ENCODE measurements at places on chromosomes 4 and X.

DNA sequence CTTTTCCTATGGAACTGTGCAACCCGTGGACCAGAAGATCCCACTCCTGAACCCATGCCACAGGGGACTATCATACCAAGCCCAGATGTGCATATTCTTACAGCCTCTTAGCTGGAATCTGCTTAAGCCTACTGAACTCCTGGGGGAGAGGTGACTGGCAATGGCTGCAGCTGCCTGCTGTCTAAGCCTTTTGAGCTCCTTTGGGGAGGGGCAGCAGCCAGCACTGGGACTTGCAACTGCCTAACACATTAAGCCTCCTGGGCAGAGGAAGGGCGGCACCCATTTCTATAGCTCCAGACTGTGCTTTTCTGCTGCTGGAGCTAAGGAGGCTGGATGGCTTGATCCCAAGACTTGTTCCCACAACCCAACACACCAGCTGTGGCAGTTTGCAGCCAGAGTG lies 117.9 kb upstream of the VEGFC start:
- no peak for DNase-seq

DNA sequence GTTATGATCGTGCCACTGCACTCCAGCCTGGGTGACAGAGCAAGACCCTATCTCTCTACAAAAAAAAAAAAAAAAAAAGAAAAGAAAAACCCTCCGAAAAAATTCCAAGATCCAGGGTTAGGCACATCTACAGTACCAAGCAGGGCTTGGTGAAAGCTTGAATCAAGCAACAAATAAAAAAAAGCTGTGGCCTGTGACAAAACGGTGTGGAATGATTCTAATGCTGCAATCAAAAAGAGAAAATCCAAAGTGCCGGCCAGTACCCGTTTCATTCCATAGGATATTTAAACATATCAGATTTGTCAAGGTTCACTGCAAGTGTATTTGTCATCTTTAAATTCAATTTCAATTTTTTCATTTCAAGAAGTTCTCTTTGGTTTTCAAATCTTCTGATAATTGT lies 20.5 kb downstream of the RWDD4 start:
- DNase-seq, result no peak

GRCh38 chr4:35102066-35102465 lies 1142.2 kb downstream of the ARAP2 start:
- DNase-seq, result no peak

DNA sequence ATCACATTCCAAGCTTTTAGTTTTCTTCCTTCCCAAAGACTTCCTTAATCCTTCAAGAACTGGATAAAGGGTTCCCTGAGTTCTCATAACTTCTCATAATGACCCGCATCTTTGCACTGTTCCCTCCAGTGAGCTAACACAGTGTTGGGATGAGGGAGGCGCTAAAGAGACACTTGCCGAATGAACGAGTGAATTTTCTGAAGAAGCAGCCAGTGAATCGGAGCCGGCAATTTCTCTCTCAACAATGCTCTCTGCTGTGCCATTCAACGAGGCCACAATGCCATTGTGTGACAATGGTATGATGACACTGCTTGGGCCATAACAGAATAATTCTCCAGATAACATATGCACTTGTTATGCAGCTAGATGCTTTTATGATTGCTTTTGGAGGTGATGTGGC lies 51.4 kb upstream of the ZFP42 start:
- no peak for DNase-seq

DNA sequence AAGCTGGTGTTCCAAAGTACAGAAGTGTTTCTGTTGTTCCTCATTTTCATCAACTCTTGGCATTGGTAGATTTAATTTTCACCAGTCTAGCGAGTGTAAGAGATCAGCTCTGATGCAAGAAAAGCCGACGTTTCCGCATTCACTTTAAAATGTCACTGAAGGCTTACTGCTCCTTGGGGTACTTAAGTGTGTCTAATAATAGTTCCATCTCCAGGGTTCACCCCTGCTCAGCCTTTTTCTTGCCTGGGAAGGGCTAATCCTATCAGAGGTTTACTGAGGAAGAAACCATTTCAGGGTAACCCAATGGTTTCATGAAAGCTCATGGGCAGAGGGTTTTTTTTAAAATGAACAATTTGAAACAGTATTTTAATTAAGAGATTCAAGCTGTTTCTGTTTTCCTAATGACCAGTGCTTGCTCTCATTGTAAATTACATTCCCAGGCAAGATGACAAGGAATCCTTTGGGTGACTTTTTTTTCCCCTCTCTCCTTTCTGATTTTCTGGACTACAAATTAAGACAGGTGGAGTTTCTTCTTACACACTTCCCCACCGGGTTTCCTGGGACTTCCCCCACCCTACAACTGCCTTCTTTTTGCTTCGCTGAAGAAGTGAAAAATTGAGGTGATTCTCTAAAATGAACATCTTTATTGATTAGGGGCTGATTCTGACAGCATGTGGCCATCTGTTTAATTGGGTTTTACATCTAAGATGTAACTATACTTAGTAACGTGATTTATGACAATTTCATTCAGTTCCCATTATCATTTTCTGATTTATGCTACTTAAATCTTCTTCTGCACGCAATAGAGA lies 78.7 kb upstream of the CBLL2 start:
- no peak for DNase-seq

GRCh38 chr4:143617994-143618679 lies 82.3 kb downstream of the FREM3 start:
- DNase-seq, result no peak

DNA sequence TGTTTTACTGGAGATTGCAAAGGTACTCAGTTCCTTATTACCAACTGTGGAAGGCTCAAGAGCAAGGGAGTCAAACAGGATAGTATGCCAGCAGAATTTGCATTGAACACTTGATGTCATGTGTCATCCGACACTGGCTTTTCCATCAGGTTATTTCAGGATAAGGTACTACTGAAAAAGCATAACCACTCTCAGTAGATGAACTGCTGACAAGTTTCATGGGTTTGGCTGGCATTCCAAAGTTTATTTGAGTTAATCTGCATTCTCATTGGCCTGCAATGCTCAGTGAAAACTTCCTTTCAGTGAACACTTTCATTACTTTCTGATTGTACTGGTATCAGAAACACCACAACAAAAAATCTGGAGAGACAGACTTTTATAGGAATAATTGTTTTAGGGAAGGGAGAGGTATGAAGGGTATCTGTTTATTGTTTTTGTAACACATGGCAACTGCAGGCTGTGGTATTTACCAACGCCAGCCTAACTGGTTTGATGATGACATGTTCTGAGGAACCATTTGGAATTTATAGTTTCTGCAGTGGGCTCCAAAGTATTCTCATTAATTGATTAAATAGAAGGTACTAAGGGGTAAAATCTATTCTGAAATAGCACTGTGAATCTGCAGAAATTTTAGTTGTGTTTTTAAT lies 345.7 kb upstream of the NR3C2 start:
- no peak for DNase-seq

GRCh38 chr4:80171656-80172055 lies 25.6 kb upstream of the PRDM8 start:
- DNase-seq, result no peak

GRCh38 chr4:49036528-49036927 lies 50.5 kb downstream of the CWH43 start:
- DNase-seq, result no peak

GRCh38 chr4:3387943-3388361 lies 53.8 kb upstream of the HGFAC start:
- DNase-seq, result no peak

- no peak for DNase-seq
Measured at GRCh38 chr4:98510757-98511517, 147.5 kb downstream of the TSPAN5 start.

GRCh38 chr4:165115301-165115700 lies 2.6 kb upstream of the TMEM192 start:
- DNase-seq, result no peak

DNA sequence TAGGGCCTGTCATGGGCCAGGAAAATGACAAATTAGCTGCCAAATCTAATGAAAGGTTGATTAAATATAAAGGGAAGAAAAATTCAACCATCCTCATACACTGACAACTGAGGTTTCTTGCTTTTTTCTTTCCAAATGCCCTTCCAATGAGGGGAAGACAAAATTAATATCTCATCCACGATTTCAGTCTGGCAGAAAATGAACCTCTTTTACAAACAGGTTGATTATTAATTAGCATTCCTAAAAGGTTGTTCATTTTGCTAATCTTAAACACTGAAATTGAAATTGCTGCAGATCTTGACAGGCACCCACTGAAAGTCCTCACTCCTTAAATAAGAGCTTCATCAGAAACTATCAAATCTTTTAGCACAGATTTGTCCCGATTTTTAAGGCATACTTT lies 45.5 kb downstream of the NPFFR2 start:
- DNase-seq, result no peak

GRCh38 chr4:37367901-37368300 lies 123.4 kb downstream of the NWD2 start:
- DNase-seq, result no peak

- no peak for DNase-seq
Measured at GRCh38 chr4:151471728-151472127, 62.8 kb downstream of the FHIP1A start.

- DNase-seq, result no peak
Measured at GRCh38 chr4:186957952-186958555, 234.4 kb upstream of the FAT1 start.

GRCh38 chrX:6856471-6856870 lies 291.0 kb upstream of the STS start:
- no peak for DNase-seq

GRCh38 chr4:150720973-150721518 lies 139.1 kb downstream of the MAB21L2 start:
- DNase-seq, result no peak

- no peak for DNase-seq
Measured at GRCh38 chrX:45502396-45502795, 301.7 kb upstream of the DIPK2B start.

DNA sequence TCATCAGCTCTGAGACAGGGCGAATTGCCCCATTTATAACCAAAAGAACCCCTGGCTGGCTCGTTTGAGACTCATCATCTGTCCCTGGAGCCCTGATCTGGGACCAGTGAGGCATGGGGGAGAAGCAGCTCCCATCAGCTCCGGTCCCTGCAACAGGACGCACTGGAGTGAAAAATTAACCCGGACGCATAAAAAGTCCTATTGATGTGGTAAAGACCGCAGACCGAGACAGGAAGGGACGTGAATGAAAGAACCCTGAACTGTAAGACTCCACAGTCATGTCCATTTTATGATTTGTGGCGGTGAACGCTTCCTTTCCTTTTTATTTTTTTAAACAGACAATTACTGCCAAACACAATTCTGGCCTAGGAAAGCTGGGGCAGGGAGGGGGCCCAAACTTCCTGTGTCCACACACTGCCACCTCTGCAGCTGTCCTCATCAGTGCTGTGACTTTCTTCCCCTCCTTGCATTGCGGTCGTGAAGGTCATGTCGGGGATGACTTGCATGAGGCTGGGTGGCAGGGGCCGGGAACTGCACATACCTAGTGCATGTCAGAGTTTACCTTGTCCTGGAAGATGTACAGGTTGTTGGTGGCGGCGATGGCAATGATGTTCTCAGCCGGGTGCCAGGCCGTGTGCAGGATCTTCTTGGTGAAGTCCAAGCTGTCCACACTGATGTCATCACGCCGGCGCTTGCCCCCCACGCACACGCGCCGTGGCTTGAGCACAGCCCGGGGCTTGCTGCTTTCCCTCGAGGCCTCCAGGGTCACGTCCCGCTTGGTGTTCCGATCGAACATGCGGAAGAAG lies 53.3 kb downstream of the WFS1 start:
- no peak for DNase-seq

DNA sequence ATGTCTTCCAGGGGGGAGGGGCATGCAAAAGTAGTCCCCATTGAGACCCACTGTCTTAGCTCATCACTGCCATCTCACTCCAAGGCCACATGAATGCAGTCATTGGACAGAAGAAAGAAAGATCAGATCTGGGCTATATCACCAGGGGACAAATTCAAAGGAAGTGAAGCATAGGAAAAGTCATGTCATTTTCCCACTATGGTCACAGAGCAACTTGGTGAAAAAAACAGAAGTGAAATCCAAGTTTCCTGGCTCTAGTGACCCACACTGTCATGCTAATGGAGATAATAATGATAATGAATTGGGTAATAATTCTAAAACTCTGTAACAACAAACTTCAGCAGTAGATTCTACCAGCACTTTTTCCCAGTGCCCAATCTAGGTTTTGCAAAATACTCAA lies 9.9 kb downstream of the LHFPL1 start:
- DNase-seq, result no peak

GRCh38 chrX:120739300-120739699 lies 109.4 kb upstream of the C1GALT1C1 start:
- no peak for DNase-seq

- DNase-seq, result peak; percentile 42
Measured at GRCh38 chr4:121706595-121707021, 9.8 kb upstream of the ANXA5 start.

- no peak for DNase-seq
Measured at GRCh38 chr4:161992317-161992716, 171.5 kb downstream of the FSTL5 start.

GRCh38 chr4:94334962-94335361 lies 7.7 kb downstream of the HPGDS start:
- no peak for DNase-seq

DNA sequence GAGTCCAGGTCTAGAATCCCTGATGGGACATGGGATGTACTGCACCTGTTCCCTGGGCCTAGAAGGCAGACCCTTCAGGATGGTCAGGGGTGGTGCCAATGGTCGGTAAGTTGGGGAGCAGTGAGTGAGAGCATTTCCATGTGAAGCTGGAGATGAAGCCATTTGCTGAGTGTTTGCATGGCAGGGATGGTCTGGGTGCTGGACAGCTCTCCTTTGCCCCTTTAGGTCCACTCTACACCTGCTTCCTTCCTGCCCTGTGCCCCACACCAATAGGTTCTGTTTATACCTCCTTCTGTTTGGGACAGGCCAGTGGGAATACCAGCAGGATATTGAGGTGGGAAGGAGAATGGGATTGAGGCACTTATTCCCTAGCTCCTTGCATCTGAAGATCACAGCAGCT lies 181.3 kb downstream of the STK32B start:
- no peak for DNase-seq

DNA sequence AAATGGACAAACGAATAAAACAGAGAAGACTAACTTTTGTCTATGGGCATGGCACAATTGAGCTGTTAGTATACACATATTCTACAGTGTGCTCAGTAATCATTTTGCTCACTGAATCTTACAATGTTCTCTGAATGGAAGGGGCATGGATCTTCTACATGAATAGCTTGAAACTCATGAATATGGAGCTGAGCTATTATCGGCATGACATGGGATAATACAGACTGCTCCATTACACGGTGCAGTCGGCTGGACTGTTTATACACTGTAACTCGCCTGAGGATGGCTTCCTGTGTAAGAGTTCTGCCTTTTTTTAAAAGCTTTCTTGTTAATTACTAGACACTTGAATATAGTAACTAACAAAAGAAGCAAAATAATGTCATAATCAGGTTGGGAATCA lies 368.5 kb upstream of the MAD2L1 start:
- no peak for DNase-seq

GRCh38 chr4:167897116-167897515 lies 195.2 kb upstream of the ANXA10 start:
- DNase-seq, result no peak

DNA sequence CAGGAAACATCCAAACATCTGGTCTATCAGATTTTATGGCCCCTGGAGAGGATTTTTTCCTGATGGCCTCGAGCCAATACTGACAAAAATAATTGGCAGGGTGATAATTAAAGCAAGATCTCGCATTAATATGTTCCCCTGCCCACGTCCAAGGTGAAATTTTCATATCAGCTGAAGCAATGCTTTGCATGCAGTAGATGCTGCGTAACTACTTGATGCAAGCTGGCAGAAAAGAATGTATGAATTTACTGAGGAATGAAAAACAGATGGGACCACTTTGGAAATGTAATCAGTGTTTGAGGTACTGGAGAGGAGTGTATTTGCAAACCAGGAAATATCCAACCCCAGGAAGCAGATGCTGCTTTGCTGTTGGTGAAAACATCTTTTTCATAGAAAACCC lies 36.8 kb upstream of the REST start:
- no peak for DNase-seq

GRCh38 chrX:30620980-30621618 lies 32.1 kb upstream of the GK start:
- no peak for DNase-seq
